ENCODE measurements at places on chromosomes 4 and X. TPM values are rescaled to one million over a fixed set of nuclear protein-coding genes. Genes with fewer than 3 reads are reported as not detected.

AFM gene
- not detected for total RNA-seq

MAGEC3 gene
- total RNA-seq = not detected

HSPA4L gene
- total RNA-seq = 23.8 TPM

PDGFRA gene
- 0.85 TPM for total RNA-seq

STOX2 gene
- 0.07 TPM for total RNA-seq

DNA sequence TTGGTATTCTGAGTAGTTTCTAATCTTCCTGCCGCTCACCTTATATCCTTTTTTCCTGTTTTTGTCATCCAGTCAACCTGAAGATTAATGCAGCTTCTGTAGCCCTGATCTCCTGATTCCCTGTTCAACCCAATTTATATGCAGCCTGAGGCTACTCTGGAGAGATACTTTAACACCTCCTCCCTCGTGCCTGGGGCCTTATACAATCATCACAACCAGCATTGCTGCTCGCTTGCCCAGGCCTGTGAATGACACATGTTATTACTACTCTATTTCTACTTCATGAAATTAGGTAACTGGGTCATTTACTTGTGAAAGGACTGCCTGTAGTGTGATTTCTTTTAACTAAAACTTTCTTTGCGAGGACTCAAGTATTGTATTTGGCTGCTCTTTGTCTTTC lies 33.7 kb upstream of the WDR17 start:
- no peak for DNase-seq

DNA sequence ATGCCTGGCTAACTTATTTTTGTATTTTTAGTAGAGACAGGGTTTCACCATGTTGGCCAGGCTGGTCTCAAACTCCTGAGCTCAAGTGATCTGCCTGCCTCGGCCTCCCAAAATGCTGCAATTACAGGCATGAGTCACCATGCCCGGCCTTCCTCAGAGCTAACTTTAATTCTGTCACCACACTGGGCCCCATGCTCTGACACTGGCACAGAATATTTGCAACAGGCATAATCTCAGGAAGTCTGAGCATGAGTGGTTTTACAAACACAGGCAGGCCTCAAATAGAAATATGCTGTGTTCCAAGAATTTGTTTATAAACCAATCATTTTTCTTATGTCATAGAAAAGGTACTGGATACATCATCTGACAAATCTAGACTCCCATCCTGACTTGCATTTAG lies 32.7 kb upstream of the FAM9C start:
- DNase-seq = no peak

DNA sequence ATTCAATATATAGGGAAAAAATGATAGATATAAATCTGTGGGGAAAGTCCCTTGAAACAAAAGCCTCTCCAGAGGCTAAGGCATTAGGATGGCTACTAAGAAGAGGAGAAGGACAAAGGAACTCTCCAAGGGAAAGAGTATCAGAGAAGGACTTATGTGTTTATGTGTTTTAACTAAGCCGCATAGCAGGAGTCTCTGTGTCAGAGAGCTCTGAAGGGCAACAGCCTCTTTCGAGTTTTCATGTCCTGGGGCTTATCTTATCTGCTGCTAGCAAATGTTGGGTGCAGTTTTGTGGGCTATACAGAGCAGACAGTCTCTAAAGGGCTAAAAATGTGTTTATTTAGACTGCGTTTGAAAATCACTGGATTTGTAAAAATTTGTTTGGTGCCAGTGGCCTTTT lies 1145.6 kb upstream of the DIAPH2 start:
- no peak for DNase-seq

GRCh38 chrX:70128071-70128470 lies 5.2 kb upstream of the IGBP1 start:
- DNase-seq = no peak

DNA sequence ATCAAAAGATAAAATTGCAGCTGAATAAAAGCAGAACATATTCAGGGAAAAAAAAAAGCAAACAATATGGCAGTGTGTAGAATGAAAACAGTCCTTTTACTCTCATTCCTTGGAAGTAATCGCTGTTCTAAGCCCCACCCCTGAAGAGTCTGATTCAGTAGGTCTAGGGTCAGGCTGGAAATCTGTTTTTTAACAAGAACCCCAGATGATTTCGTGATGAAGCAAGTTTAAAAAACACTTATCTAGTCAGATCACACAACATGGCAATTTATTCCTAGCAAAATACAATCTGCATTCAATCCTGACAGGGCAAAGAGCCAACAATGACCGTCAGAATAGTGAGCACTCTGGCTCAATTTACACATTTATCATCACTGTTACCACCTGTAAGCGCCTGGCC lies 16.1 kb downstream of the FAM120C start:
- DNase-seq = no peak

- DNase-seq = no peak
Observed at GRCh38 chr4:8917321-8917811, 45.7 kb upstream of the HMX1 start.

- DNase-seq = no peak
Observed at GRCh38 chr4:166301266-166301665, 428.2 kb downstream of the TLL1 start.
